ENCODE measurements at places on chromosomes 4 and X. TPM values are rescaled to one million over a fixed set of nuclear protein-coding genes. Genes with fewer than 3 reads are reported as not detected.
A peak's percentile ranks its signal among the peaks of the same experiment; 100 is the strongest.

HSFX4 gene
- total RNA-seq: not detected

CFAP47 gene
- total RNA-seq: 0.19 TPM

ZNF711 gene
- 2.5 TPM for total RNA-seq

ENPEP gene
- total RNA-seq: not detected

SUPT20HL1 gene
- total RNA-seq: not detected

USP17L29 gene
- total RNA-seq: not detected

DNA sequence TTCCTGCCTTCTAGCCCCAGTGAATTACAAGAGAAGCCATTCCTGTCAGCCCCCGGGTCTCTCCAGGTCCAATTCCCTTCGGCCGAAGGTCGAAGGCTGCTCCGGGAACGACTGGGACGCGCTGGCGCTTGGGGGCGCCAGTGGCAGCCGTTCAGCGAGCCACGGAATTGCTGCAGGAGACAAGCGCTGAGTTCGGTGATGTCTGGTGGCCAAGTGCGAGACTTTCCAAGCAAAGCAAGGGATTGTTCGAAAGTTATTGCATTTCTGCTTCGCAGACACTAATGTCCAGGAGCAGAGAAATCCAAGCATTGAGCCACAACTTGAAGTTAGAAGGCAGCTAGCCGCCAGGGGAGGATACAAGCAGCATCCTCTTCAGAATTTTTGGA is 1.1 kb upstream of the DKK2 start:
- DNase-seq: peak; percentile 45

AMOT gene
- total RNA-seq: 11.2 TPM

PRSS12 gene
- total RNA-seq: 8.1 TPM

DNA sequence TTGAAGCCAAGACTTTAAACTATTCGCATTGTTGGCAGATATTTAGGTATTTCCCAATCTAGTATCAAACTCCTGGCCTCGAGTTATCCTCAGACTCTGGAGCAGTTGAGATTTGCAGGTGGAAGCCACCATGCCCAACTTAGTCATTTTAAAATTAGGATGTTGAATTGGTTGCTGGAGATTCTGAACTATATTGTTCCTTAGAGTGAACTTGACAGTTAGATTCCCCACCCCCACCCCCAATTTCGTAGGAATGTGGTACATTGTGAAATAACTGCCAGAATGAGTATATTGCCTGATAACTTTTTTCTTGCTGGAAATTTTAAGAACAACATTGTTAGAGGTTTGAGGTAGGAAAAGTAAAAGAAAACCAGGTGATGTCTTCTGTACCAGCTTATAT is 2.3 kb downstream of the NOCT start:
- DNase-seq: no peak

- DNase-seq: no peak
These were observed 8.9 kb upstream of the ADGRG4 start for GRCh38 chrX:136291824-136292223.

Measured in SK-MEL-5 (cell line).